ENCODE measurements at places on chromosomes 16 and 17. TPM values are rescaled to one million over a fixed set of nuclear protein-coding genes. Genes with fewer than 3 reads are reported as not detected.

GRCh38 chr16:56994311-56994710 is 5.0 kb downstream of the NLRC5 start:
- H3K4me3 ChIP-seq: no peak overlapping the region
- no peaks in the 10 kb centered on the region for H3K27me3 ChIP-seq
- H3K4me1 ChIP-seq: no peaks in the 10 kb centered on the region

DNA sequence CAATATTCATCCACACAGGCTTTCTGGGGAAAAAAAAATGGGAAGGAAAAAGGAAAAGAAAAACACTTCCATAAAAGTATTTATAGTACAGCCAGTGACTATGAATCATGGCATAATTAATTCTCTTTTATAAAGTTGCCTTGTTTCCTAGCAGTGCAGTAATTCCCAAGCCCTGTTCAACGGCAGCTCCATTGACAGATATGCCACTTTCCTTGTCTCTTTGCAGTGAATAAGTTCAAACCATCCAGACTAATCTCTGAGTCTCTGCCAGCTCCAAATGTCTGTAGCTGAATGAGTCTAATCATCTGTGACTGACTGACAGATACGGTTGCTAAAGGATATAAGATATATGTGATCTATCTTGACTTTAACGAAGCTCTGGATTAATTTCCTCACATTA is 52.9 kb upstream of the KCNJ16 start:
- no peaks in the 10 kb centered on the region for H3K36me3 ChIP-seq
- DNase-seq: no peak
- no peaks in the 10 kb centered on the region for H3K27me3 ChIP-seq
- peak overlapping the region; percentile 65 for H3K27ac ChIP-seq
- peaks cover 6% of the 10 kb centered on the region for H3K4me1 ChIP-seq
- no peak overlapping the region for H3K4me3 ChIP-seq

- H3K4me1 ChIP-seq: no peaks in the 10 kb centered on the region
- no peak overlapping the region for H3K4me3 ChIP-seq
- no peak for DNase-seq
These were observed 467.8 kb downstream of the SLC39A11 start for GRCh38 chr17:72624652-72625051.

TBC1D3I gene
- not detected for polyA plus RNA-seq

All from sigmoid colon (tissue), 7 donors.